ENCODE measurements at places on chromosomes 11 and 22.

- no peak for DNase-seq
These were observed 214.6 kb downstream of the NTM start for GRCh38 chr11:131584785-131585592.

DNA sequence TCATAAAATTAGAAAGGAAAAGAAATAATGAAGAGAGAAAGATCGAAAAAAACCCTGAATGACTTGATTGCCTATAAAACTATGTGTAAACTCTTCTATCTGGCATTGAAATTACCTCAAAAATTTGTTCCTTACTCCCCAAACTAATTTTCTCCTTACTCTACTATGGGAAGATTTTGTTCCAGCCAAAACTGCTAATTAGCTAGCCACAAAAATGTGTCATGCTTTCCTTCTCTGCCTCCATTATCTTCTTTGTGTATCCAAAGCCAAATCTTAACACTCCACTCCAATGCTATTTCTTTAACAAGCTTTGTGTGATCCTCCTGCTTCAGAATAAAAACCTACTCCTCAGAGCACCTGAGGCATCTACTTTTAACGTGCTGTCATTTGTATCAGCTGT, 831.2 kb downstream of the METTL15 start:
- no peak for DNase-seq

DNA sequence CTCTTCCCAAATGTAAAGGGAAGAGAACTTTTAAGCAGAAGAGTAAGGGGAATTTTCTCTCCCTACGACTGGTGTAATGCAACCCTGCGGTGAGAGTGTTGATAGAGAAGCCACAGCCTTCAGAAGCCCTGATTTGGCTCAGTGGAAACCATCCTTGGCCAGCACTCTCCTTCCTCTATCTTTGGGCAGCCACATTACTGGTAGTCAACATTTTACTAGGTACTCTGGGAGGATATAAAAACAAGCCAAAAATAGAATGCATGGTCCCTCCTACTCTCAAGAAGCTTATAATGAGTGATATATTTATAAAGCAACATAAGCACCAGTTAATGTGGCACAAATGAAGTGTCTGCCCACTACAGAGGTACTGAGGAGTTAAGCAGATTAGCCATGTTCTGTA, 201.8 kb upstream of the NCAM1 start:
- no peak for DNase-seq

GRCh38 chr22:39437791-39438704, 18.8 kb upstream of the MGAT3 start:
- DNase-seq, result no peak

- no peak for DNase-seq
These were observed 46.2 kb downstream of the WNT11 start for GRCh38 chr11:76159983-76160661.

DNA sequence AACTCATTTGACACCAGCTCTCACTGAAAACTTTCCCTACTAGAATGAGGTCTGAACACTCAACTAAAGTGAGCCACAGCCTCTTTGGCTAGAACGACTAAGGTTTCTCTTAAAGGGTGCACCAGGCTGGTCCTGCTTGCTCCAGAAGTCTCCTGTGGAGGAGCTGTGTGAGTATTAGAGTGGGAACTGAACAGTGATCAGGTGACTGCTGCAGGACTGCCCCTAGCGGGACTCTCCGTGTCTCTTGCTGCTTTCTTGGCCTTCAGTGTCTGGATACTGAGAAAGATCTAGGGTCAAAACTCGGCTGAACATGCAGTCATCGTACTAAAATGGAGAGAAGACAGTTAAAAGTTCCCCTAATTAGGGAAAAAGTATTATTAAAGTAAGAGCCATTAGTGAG, 34.6 kb downstream of the FAM118A start:
- DNase-seq, result no peak

- no peak for DNase-seq
These were observed 96.5 kb upstream of the NCAM1 start for GRCh38 chr11:112864672-112865071.

- no peak for DNase-seq
These were observed 14.6 kb downstream of the MARK2 start for GRCh38 chr11:63853476-63853875.

DNA sequence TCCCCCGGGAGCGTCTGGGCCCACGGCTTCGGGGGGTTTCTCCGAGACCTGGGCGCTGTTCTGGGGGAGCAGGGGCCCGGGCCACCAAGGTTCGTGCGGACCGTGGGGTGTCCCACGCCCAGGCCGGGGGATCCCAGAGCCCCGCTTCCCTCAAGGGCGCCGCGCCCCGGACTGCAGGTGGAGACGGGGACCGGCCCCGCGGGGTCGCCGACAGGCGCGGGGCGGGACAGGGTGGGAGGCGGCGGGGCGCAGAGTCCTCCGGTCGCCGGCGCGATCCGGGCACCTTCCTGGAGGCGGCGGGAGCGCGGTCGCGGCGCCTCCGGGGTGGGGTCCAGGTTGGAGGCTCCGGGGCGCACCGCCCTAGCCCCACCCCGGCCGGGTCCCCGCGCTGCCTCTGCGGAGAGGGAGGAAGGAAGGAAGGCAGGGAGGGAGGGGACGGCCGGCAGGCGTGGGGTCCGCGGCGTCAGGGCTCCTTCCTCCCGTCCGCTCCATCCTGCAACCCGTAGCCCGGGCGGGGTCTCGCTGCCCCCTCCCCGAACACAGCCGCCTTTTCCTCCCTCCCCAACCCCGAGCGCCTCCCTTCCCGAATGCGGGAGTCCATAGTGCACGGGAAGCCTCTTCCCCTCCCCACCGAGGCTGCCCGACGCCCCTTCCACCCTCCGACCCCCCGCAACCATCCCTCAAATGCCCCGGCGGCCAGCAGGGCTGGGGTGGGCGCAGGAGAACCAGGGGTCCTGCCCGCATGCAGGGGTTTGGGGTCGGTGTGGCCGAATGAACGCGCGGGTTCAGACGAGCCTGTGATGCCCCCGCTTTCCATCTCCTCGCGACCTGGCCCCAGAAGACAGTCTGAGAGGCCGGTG, 4.3 kb upstream of the ZBED4 start:
- DNase-seq, result no peak

DNA sequence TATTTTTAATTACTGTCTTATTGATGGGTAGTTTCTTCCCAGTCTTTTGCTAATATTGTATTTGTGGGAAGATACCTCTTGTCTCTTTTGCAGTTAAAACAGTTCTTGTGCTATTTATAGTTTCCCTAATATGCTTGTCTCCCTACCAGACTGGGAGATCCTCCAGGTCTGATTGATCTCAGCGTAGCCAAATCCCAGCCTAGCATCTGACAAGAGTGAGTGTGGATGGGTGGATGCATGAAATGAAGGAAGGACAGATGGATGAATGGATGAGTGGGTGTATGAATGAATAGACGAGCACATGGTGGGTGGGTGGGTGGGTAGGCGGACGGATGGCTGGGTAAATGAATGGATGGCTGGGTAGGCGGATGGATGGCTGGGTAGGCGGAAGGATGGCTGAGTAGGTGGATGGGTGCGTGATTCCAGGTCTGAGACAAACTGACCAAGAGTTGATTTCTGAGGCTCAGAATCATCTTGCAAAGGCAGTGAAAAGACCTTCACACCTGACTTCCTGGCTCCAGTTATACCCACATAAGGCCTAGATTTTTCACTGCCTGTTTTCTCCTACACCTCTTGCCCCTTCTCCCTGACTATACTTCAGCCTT, 11.4 kb downstream of the DNAJB13 start:
- no peak for DNase-seq

GRCh38 chr11:106280036-106280435, 202.6 kb downstream of the AASDHPPT start:
- no peak for DNase-seq

GRCh38 chr22:36349726-36350125, 38.0 kb downstream of the MYH9 start:
- DNase-seq, result no peak

GRCh38 chr22:19201869-19202798, 23.6 kb upstream of the SLC25A1 start:
- DNase-seq, result no peak

DNA sequence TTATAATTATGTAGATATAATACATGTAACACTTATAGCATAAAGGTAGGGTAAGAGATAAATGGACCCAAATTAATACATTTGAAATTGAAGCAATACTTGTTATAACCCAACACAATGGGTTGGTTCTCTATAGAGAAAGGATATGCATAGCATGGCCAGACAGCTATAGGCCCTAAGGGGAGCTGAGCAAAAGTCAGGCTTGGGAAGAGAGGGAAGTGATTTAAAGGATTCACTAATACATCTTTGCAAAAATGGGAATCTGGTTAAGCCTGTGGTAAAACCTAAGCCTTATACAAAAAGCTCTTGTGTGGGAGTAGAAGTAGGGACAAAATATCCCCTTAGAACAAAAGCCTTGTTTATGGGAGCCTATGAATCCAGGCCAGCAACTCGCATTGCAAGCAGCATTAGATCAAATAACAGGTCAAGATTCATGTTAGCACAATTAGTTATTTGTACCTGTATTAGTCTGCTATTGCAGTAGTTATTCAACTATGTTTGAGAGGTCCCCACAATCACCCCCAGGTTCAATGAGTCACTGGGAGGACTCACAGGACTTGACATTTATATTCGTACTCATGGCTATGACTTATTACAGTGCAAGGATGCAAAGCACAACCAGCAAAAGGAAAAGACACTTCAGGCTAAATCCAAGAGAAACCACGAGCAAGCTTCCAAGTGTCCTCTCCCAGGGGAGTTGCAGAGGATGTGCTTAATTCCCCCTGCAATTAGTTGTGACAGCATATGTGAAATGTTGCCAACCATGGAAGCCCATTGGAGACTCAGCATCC, 144.7 kb upstream of the LMO1 start:
- no peak for DNase-seq

DNA sequence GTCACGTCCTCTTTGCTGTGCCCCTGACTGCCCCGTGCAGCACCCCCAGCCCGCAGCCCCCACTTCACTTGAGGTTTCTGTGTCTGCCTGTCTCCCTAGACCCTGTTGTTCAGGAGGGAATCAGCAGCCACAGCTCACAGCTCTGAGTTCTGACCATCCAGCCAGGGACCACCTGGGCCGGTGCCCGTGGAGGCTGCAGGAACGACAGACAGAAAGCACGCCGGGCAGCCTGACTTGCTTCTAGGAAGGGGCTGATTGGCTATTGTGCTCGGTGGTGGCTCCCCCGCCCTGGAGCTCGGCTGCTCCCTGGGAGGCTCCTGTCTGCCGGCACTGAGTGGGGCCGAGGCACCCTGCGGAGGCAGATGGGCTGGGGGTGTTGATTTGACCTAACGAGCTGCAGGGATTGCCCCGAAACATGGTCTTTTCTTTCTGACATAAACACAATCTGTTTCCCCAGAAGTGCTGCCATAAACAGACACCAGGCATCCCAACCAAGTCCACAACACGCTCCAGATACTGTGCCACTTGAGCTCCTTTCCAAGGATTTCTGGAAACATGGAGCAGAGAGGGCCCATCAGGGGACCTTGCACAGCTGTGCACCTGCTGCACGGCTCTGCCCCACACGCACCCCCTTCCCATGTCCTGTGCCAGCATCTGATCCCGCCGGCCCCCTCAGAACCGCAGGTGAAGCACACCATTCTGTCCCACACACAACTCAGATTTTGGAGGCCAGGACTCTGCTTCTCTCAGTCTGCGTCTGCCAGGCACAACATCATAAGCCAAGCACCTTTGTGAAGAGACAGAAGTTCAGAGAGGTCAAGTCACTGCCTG, 855.9 kb downstream of the TBC1D22A start:
- no peak for DNase-seq

GRCh38 chr11:121479698-121480238, 27.0 kb upstream of the SORL1-AS1 start:
- no peak for DNase-seq

GRCh38 chr11:78664636-78665035, 90.0 kb upstream of the NARS2 start:
- DNase-seq, result no peak

DNA sequence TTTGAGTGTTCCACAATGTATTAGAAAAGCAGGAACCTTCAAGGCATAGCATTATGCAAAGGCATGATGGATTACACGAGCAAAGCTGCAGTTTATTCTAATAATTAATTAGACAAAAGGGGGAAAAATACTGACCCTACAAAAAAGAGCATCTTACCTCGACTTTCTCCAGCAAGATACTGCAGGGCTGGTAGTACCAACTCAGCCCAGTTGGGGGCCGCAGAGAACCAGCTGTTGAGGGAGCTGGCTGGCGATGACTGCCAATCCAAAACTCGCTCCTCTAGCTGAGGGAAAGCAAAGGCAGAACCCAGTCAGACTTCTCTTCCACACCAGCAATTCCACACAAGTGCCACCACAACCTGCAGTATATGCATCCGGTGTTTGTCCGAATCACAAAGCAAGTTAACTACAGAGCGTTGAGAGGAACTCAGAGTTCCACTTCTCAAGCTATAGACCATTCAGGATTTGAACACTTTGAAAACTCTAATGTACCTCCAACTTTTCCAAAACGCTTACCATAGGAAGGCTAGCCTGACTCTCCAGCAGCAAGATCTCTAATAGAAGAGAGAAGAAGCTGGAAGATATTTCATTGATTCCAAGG, 13.7 kb downstream of the NFRKB start:
- DNase-seq, result no peak

GRCh38 chr11:34433899-34434298, 4.8 kb upstream of the CAT start:
- no peak for DNase-seq

GRCh38 chr22:18101536-18101935, 9.1 kb upstream of the TUBA8 start:
- no peak for DNase-seq

DNA sequence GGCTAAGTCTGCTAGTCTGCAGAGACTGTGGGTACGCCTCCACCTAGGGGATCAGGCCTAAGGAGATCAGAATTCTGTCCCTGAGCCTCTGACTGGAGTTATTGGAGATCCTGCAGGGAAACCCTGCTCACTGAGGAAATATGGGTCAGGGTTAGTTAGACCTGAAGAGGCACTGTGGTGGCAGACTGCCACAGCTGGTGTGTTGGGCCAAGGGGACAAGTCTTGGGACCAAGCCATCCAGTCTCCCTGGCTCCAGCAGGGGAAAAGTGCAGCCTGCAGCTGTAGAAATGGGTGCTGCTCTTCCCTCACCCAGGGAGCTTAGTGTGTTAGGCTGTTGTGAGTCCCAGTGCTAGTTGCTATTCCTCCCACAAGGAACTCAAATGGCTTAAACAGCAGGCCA, 334.8 kb upstream of the LARGE1 start:
- no peak for DNase-seq

GRCh38 chr11:75719340-75720239, 2.0 kb downstream of the MOGAT2 start:
- no peak for DNase-seq

DNA sequence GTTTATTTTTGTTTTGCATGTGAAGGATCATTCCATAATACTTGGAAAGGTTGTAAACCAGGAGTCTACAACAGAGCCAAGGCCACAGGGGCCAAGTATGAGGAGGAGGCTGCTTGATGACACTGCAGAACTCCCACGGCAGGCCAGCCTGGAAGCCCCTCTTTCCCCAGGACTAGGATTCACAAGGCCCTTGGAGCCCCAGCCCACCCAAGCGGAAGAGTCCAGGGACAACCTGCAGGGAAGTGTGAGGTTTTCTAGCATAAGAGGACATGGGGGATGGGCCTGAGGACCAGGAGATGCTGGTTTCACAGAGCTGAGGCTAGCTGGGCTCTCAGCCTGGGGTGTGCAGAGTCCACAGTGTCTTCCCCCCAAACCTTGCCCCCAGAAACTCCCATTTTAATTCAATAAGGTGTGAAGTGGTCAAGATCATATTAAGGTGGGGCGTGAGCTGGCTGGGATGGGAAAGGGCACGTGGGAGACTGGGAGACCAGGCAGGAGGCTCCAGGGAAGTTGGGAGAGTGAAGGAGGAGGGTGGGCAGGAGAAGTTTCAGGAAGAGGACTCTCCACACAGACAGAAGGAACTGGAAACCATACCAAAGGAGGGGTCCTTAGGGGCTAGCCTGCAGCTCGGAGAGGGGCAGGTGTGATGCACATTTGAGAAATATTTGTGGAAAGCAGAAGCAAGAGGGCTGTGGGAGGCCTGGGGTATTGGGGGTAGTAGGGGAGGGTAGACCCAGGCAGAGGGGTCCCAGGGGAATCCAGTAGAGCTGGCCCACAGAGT, 12.4 kb downstream of the GNAZ start:
- no peak for DNase-seq
